ENCODE measurements at places on chromosomes 2 and 18.
A peak's percentile ranks its signal among the peaks of the same experiment; 100 is the strongest.

GRCh38 chr2:147068071-147068470, 776.8 kb upstream of the ACVR2A start:
- no peak for DNase-seq

GRCh38 chr2:119366161-119366648, 429 bp downstream of the C2orf76 start:
- DNase-seq, result peak; percentile 42

DNA sequence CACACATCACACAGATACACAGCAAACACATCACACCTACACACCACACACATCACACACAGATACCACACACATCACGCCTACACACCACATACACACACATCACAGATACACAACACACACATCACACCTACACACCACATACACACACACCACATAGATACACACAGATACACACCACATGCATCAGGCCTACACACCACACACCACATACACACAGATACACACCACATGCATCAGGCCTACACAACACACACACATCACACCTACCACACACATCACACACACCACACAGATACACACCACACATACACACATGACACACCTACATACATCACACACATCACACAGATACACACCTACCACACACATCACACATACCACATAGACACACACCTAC, 158.8 kb downstream of the NDUFA10 start:
- no peak for DNase-seq

DNA sequence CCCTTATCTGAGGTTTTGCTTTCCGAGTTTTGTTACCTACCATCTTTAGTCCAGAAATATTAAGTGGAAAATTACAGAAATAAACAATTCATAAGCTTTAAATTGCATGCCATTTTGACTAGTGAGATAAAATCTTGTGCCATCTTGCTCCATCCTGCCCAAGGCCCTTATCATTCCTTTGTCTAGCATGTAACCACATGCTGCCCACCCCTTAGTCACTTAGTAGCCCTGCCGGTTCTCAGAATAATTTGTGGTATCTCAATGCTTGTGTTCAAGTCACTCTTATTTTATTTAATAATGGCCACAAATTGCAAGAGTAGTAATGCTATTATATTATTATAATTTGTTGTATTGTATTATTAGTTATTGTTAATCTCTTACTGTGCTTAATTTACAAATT, 36.8 kb upstream of the VPS54 start:
- no peak for DNase-seq

GRCh38 chr18:4264347-4264791, 190.7 kb downstream of the DLGAP1 start:
- DNase-seq, result peak; percentile 0

DNA sequence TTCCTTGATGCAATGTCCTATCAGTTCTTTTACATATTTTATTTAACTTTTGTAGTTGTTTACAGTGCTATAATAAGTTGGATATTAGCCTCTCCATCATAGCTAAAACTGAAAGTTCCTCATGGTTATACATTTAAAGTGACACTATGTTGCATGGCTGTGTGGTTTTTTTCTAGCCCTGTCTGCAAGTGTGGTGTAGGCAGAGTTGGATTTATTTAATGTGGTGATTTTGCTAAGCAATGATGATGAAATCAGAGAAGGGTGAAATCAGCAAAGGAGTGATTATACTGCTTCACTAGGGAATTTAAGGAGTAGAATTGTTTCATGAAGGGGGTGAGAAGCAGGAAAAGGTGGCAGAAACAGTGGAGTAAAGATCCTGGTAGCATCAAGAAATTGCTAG, 18.3 kb upstream of the ENOSF1 start:
- DNase-seq, result no peak
